Peyer's patch (tissue), 4 donors: ENCODE measurements at places on chromosomes 2 and 18. TPM values are rescaled to one million over a fixed set of nuclear protein-coding genes. Genes with fewer than 3 reads are reported as not detected.
A peak's percentile ranks its signal among the peaks of the same experiment; 100 is the strongest.

The COL4A3 gene
- total RNA-seq: 67.7 TPM

DNA sequence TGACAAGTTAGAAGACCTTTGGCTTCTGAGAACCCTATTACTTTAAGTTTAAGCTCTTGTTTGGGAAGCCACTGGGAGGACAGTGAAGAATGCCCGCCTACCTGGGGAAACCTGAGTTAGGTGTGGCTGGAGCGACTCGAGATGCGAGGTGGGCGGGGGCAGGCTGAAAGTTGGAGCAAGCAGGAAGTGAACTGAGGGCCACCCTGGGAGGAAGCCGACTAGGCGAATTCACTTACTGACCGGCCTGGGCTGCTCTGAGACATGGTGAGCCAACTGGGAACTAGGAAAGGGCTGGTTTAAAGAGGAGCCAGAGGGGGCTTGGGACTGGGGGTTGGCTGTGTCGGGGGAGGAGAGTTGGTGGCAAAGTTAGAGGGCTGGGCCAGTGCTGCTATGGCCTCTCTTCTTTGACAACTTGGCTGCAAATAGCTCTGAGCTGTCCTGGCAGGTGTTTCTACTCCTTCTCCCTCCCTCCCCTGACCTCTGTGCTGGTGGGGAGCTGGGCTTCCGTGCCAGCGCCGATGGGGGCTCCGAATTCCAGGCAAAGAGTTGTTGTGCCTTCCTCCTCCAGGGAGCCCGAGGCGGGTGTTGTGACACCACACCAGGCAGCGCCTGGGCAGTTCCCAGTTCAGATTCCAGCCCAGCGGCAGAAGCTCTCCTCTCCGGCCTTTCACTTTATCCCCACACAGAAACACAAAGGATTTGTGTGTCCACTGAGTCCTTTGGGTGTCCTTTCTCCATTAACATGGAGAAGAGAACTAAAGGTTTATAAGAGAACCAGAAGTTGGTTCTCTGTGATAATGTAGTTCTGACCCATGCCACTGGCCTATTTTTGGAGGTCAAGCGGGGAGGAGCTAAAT lies at the start of gene VAMP8:
VAMP8 (plus strand) TSS at position 201 of the 857 bp plus-strand sequence; CDS start at position 262, 61 bp downstream.
- H3K4me3 ChIP-seq: peak within 1 kb of the TSS; percentile 47
- peak; percentile 91 for DNase-seq
- no peaks in the 10 kb centered on the region for H3K36me3 ChIP-seq
- H3K27ac ChIP-seq: peak within 1 kb of the TSS; percentile 81

The REG3G gene
- not detected for total RNA-seq

- no peaks in the 10 kb centered on the region for H3K27me3 ChIP-seq
- H3K4me1 ChIP-seq: no peaks in the 10 kb centered on the region
- H3K4me3 ChIP-seq: no peak overlapping the region
- no peak for DNase-seq
- H3K27ac ChIP-seq: no peak overlapping the region
Observed at GRCh38 chr2:145383961-145384360, 864.0 kb upstream of the ZEB2 start.

GRCh38 chr2:241762321-241762932 lies 14.2 kb upstream of the GAL3ST2 start:
- no peaks in the 10 kb centered on the region for H3K27me3 ChIP-seq
- H3K36me3 ChIP-seq: no peaks in the 10 kb centered on the region
- no peaks in the 10 kb centered on the region for H3K4me1 ChIP-seq

DNA sequence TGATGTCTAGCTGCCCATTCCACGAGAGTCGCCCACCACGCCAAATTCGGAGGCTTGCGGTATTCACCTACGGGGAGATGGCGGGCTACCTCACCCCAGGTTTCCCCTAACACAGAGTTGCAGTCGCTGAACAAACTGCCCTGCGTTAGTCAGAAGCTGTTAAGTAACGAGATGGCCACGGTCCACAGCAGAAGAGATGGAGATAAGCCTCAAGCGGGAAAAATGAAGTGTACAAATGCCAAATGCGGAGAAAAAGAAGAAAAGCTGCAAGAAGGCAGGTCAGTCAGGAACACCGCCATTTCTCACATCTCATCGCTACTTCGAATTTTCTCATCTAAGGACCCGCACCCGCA lies 425 bp downstream of the ASB3 start:
- no peaks in the 10 kb centered on the region for H3K27me3 ChIP-seq
- peak; percentile 61 for DNase-seq
- peaks cover 17% of the 10 kb centered on the region for H3K4me1 ChIP-seq
- H3K36me3 ChIP-seq: no peaks in the 10 kb centered on the region

The ZBTB7C gene
- total RNA-seq: 13.9 TPM
